ENCODE measurements at places on chromosomes 4 and X.

GRCh38 chrX:52346174-52347165 is 22.4 kb upstream of the XAGE2 start:
- no peak for DNase-seq

GRCh38 chr4:140718241-140718952 is 37.8 kb downstream of the TBC1D9 start:
- no peak for DNase-seq

GRCh38 chrX:143461606-143462005 is 55.7 kb downstream of the SPANXN3 start:
- no peak for DNase-seq

DNA sequence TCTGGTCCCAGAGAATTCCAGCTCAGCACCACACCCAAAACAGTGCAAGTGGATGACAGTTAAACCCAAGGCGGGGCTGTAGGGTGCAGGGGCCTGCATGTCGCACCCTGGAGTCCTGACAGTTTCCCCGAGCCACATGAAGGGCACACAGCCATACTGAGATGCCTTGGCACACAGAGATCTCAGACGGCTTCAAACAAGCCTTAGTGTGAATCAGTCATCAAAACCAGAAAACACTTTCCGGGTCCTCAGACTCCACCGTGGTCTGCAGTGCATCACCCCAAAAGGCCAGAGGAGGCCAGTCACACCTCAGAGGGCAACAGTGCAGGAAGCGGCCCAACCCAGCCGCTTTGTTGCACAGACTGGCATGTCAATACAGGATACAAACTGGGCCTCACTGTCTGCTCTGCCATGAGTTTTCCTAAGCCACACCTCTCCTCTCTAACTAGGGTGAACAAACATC is 64.6 kb upstream of the ENPP6 start:
- no peak for DNase-seq

GRCh38 chr4:99816545-99817308 is at the start of gene DAPP1:
Gene DAPP1 (plus strand): TSS chr4:99816827. CDS start chr4:99816914, 87 bp downstream.
- DNase-seq, result no peak

DNA sequence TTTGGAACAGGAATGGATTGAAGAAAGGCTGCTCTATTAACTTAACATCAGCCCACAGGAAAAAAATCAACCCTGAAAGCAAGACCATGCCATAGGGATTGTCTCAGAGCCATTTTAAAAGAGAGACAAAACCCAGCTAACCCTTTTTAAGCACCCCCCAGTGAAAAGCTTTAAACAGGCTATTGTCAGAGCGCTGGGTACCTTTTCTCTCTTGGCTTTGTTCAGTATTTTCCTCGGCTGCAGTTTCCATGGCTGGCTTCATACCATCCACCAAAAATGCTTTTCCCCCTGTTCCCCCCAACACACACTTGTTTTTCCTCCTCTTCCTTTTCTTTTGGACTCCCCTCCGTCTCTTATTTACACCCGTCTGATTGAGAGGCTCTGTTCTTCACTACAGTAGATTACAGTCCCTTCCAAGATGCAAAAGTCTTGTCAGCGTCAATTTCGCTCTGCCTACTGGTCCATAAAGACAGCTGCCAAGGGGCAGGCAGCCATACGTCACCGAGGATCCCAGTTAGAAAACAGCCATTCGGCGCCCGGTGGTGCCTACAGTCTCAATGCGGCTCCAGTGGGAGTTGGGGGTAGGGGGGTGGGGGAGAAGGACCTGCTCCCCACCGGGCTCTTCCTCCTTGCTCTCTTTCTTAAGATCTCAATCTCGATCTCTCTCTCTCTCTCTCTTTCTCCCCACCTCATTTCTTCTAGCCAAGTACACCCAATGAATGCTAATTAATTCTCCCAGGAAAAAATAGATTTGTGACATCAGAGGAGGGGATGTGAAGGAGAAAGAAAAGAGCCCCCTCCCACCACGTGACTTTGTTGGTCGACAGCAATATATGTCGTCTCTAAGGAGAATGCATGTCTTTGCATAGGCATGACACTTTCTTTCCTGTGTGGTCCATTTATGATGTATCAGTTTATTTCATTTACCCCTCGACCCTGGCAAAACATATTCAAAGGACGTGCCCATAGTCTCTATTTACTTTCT is at the start of gene GPM6B:
Gene GPM6B (minus strand): TSS at position 451 of the 985 bp plus-strand sequence. CDS start 189 bp downstream, at position 262.
- DNase-seq, result peak; percentile 29

GRCh38 chr4:38670939-38671591 is 7.1 kb downstream of the KLF3 start:
- DNase-seq, result no peak

DNA sequence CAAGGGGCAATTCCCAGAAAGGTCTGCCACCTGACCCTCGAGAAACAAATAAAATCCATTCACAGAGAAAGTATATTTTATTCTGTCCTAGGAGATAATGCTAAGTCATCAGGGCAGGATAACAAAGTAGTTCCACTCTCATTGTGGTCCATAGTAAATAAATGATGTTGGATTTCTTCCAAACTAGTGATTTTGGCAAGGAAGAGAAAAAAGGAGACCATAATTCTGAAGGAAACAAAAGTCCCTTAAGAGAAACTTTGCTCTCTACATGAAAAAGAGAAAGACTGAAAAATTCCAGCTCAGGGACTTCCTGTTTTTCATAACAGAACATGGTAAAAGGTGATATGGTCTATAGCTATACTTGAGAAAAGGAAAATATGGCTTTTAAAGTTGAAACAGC is 71.5 kb upstream of the DDX60 start:
- no peak for DNase-seq

DNA sequence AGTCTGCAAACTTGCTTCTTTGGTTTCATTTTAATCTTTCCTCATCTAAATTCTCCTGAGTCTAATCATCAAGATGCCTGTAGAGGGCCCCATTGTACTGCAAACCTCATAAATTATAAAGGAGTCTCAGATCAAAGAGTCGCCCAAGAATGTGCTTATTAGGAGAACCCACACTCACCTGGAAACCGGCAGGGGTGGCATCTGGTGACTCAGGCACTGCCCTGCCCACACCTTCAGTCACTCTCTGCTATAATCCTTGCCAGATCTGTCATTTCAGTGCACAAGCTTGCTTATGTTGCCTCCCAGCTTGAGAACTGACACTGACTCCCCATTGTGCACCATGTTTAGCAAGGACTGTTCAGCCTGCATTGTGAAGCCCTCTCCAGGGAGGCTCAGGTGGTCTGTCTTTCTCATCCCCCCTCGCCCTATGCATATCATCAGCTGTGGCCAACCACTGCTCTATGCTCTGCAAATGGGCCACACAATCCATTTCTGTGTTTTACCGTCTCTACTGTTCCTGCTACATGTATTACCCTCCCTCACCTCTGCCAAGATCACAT is 12.4 kb downstream of the EPGN start:
- no peak for DNase-seq

GRCh38 chr4:113146876-113147358 is 97.5 kb downstream of the ANK2 start:
- no peak for DNase-seq

GRCh38 chrX:40266490-40267333 is 169.0 kb upstream of the BCOR start:
- peak; percentile 60 for DNase-seq

- no peak for DNase-seq
Measured at GRCh38 chr4:22842360-22843018, 149.8 kb downstream of the GBA3 start.

DNA sequence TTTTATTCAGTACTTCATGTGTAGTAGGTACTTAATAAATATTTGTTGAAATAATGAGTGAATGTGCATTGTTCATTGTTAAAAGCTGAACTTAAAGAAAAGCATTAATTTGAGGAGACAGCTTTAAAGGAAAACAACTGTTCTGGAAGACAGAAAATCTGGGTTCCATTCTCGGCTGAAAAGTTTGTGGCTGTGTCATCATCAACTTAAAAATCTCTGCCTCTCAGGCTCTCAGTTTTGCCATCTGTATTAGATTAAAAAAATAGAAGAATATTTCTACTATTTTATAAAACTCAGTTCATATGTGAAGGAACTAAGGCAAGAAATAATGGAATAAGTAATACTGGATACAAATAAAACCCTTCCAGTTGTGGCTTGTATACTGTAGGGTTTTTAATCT is 62.5 kb downstream of the FSTL5 start:
- no peak for DNase-seq

GRCh38 chrX:65643531-65644052 is 23.9 kb upstream of the MSN start:
- DNase-seq, result no peak

GRCh38 chr4:147480891-147481576 is at the start of gene EDNRA:
Gene EDNRA (plus strand): TSS chr4:147481097. CDS start chr4:147485682, 4,585 bp downstream.
- no peak for DNase-seq

GRCh38 chrX:153482376-153483015 is 12.1 kb upstream of the HAUS7 start:
- no peak for DNase-seq

DNA sequence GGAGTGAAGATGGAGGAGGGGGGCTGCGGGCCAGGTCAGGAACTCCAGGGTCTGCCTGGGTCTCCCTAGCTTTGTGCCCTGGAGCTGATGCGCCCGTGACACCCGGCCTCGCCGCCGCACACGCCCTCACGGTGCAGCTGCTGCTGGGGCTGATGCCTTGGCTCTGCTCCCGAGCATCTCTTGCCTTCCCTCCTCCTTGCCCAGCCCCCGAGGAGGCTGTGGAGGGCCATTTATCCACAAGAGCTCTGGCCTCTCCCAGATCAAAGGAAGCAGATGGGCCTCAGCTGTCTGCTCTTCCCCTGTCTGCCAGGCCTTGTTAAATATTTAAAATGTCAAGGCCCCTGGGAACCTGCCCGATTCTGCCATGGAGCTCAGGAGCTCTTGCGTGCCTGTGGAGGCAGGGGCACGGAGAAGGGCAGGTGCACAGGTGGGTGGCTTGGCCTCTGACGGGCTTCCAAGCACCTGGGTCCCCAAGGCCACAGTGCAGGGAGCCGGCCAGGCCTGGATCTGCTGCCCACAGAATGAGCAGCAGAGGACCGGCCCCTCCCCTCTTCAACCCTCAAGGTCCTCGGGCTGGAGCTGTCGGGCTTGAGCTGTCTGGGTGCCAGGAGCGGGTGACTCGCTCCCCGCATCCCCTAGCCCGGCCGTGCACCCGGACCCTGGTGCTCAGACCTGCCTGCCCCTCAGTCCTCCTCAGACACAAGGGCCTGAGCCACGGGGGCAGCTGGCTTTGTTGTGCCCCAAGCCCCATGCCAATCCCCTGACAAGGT is 20.3 kb downstream of the ATP2B3 start:
- DNase-seq, result peak; percentile 51

GRCh38 chrX:103017542-103017941 is 46.4 kb downstream of the BEX1 start:
- no peak for DNase-seq

DNA sequence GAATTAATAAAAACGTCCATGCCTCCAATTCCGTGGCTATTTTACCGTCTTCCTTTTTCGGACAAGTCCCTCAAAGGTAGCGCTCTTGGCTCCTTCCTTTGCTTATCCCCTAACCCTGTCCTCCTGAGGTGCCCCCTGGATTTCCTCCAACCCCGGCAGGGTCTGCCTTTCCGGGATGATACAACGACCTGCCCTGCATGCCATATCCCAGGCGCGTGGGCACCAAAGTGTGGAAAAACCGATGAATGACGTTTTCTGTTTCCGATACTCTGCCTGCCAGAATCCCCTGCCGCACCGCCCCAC is 706 bp upstream of the CSTF2 start:
- no peak for DNase-seq

DNA sequence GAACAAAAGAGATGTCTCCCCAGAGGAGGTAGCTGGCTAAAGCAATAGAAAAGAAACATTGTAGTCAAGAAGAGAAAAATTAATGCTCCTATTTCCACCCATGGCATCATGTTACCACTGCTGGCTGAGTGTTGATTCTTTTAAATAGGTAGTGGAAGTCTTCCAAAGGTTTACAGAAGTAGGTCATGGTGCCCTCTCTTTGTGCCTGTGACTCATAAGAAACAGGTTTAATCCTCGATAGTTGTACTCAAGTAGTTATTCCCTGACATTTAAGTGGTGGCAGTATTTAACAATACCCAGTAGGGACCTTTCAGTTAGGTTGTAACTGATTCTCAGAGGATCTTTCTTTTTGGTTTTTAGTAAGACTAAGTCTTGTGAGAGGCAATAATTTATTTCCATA is 247.8 kb downstream of the TEX13A start:
- DNase-seq, result no peak

GRCh38 chrX:140343226-140343868 is 161.5 kb downstream of the SOX3 start:
- no peak for DNase-seq

GRCh38 chr4:161247831-161248230 is 916.0 kb downstream of the FSTL5 start:
- no peak for DNase-seq

- DNase-seq, result no peak
Measured at GRCh38 chr4:37440501-37440900, 196.0 kb downstream of the NWD2 start.

GRCh38 chr4:7581477-7581876 is 146.7 kb upstream of the PSAPL1 start:
- DNase-seq, result no peak

DNA sequence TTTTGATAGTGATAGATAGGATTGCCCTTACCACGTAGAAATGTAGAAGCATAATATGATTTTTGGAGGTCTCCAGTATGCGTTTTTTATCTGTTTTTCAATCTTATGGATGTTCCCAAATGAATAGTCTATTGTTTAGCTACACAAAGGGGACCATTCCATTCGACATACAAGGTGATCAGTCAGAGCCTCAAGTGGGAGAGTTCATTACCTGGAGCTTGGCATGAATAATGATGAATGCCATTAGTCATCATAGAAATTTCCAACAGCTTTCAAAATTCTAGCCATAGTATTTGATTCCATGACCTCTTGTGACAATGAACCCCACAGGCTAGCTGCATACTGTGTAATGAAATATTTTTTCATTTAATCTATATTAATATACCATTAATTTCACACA is 123.6 kb downstream of the PDHA2 start:
- DNase-seq, result no peak

GRCh38 chrX:275967-276580 is 5.1 kb upstream of the PLCXD1 start:
- DNase-seq, result no peak

DNA sequence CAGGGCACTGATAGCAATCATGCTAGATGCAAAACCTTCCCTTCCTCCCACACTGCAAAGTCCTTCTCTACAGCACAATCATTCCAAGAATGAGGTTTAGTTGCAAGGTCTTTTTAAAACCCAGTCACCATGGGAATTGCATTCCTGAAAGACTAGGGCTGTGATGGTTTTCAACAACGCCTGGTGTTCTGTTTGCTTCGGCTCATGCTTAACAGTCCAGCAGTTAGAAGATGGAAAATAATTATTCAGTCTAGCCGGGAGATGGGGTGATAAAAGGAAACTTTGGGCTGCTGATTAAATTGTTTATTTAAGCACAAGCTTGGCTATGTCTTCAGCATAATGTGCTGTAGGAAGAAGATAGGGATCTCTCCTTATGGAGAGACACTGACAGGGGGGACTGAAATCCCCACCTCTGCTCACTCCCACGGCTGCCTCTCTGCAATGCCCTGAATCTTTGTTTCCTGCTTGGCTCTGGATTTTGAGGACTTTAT is 211.4 kb downstream of the MID1IP1 start:
- DNase-seq, result no peak

DNA sequence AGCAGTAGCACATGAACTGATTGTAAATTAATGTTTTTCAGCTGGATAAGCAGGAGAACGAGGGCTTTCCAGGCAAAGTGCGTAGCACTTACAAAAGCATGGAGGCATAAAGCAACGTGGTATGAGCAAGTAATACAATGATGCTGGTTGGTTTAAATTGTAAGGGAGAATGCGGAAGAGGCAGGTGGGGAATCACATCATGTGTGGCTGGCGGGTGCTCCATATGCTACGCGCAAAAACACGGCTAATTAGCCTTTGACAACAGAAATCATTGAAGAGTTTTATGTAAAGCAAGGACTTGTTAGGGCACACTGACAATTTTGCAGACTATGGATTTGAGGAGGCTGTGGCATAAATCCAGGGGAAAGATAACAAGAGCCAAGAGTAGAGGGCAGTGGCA is 14.6 kb downstream of the SYTL4 start:
- DNase-seq, result peak; percentile 72

Data from NCI-H2171 (cell line).